ENCODE measurements at places on chromosomes 5 and 9.

DNA sequence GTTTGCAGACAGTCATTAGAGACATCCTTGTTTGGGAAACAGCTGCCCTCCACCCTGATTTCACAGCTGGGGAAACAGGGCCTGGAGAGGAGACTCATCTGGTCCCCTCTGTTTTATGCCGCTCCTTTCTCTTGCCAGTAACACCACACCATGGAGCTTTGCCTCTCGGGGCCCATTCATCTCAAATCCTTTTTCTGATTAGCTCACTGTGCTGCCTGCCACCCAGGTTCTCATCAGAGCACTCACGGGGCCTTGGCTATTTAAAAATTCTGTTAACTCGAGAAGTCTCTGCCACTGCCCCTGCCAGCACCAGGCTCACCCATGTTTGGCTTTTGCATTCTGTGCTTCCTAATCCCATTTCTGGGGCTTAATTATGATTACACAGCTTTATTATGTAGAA is 36.8 kb upstream of the C5orf58 start:
- DNase-seq, result no peak

DNA sequence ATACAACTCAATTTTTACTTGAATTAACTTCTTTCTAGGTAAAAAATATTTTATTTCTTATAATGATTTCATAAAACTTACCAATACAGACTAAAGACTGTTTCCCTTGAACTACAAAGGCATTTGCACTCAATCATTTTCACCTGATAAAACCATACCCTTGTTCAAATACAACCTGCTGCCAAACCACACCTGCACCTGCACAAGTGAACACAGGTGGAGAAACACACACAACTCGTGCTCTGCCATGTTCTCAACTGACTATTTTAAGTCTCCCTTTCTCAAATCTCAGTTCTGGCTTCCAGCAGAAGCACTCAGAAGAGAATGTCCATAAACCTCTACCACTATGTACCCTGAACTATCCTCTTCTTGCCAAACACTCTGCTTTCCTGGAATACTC is 1892.1 kb downstream of the MAT2B start:
- DNase-seq, result no peak

DNA sequence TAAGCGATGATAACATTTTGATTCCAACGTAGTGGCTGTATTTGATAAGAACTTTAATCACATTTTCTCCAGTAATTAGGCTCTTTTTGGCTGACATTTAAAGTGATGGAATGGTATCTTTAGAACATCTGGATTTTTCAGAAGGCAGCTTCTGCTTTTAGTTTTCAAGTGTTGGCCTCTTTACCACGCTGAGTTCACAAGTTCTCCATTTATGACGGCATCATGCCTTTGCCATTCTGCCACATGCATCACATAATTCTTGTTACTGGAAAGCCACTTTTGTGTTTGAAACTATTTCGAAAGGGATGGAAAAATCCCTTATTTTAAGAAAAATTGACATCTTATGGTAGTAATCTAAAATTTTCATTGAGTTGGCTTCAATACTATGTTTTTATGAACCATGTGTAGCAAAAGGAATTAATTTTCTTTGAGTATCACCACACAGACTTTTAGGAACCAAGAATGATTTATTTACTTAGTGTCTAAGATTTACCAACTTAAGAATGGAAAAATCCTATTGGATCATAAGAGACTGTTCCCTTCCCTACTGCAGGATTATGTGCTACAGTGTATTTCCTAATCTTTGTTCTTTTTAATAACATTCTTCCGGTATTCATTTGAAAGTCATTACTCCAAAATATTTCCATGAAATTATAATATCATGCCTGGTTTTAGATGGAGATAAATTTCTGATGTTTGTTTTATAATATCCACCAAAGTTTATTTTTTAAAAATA is 344.2 kb downstream of the ADGRV1 start:
- no peak for DNase-seq

- no peak for DNase-seq
Measured at GRCh38 chr9:109246533-109246932, 74.3 kb downstream of the EPB41L4B start.

GRCh38 chr5:14912206-14912605 is 40.6 kb upstream of the ANKH start:
- DNase-seq, result no peak

GRCh38 chr9:128838338-128838737 is 8.7 kb upstream of the SPOUT1 start:
- DNase-seq, result no peak

GRCh38 chr5:56607074-56607473 is 208.3 kb upstream of the MAP3K1 start:
- DNase-seq, result no peak

DNA sequence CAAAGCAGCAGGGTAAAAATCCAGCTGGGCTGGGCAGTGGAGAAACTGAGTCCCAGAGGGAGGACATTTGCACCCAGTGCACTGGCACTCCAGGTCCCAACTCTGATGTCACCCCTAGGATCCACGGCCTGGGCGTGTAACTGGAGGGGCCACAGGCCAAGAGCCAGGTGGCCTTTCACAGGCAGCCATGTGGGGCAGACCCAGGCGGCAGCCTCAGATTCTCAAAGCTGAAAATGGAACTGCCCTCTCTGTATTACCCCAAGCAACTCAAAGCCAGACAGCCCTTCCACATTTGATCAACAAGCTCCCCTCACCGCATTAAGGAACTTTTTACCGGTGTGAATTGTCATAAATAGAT is 46.7 kb downstream of the RASGEF1C start:
- DNase-seq, result no peak

DNA sequence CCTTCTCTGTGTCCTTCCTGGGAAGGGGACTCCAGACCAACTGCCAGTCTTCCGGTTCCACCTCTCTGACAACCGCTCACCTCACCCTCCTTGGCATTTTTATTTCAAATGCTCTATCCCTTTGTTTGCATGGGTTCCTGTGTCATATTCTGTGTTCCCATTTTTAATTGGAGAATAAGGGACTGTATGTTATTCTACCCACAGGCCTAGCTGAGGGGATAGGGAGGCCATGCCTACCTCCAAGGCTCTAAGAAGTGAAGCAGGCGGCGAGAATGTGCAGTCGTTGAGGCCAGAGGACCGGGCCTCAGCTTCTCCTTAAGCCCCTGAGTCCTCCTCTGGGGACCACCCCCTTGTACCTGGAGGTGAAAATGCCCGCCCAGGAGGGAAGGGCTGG is 936 bp upstream of the WDR5 start:
- no peak for DNase-seq

DNA sequence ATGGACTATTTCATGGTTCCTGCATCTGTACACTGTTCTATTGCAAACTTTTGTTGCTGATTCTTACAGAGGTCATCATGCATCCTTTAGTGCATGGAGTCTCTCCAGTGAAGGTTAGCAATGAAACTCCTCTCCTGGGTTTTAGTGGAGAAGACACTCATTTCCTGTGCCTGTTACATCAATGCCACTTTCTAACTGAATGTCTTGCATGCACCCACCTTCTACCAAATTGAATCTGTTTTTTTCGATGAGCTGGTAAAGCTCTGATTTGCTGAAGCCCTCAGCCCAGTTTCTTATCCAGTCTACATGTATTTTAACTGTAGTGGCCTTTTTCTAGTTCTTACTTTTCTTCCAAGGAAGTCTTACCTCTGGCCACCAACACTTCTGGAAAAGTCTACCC is 591.8 kb upstream of the ADAMTS16 start:
- DNase-seq, result no peak

- DNase-seq, result no peak
Measured at GRCh38 chr5:115490596-115490995, 54.0 kb downstream of the FEM1C start.

DNA sequence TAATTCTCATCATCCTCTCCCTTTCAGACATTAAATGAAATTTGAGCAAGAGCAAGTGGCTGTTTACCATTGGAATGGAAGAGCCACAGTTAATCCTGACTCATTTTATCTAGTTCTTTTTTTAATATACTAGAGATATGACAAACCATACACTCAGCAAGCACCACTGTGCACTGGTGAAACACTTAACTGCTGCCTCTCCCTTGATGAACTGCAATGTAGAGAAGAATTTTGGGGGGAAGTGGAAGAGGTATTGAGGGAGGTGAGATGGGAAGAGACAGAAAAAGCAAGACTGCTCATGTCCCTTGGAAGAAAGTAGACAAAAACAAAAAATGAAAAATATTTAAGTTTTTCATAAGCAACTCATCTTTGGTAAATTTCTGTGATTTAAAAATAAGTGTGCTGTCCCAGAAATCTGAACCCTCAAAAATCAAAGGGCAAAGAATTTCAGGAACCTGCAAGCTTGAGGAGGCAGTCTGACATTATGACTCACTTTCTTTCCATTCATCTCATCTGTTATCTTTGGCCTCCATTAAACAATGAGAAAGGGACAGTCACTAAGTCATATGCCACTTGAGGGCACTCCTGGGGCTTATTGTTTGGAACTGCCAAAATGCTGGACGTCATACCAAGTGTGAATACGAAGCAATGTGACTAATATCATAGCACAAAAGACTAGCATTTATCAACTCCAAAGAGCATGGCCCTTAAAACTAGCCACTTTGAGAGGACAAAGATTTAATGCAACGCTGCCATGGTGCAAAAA is 566.8 kb upstream of the DMAC1 start:
- no peak for DNase-seq

DNA sequence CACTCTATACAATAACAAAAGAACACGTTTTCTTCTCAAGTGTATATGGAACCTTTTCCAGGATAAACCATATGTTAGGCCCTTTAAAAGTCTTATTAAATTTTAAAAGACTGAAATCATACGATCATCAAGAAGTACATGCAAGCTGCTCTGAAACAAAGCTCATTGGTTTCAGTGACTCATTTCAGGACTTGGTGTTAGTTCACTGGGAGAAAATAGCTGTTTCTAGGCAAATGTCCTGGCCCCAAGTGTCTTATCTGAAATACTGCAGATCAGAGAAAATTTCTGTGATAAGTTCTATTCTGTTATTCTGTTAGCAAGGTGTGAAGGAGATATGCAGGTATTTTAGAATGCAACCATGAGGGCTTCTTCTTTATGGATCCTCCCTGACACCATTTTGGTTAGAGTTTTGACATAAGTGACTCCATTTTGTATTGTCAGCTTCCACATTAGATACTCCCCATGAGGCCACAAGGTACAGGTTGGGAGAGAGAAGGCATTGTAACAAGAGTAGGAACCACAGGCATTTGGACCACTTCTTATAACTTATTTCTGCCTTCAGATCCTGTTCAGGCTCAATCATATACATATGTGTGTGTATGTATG is 7.5 kb upstream of the CCDC180 start:
- DNase-seq, result no peak

GRCh38 chr9:132773764-132774339 is 103.6 kb downstream of the GTF3C4 start:
- DNase-seq, result no peak

DNA sequence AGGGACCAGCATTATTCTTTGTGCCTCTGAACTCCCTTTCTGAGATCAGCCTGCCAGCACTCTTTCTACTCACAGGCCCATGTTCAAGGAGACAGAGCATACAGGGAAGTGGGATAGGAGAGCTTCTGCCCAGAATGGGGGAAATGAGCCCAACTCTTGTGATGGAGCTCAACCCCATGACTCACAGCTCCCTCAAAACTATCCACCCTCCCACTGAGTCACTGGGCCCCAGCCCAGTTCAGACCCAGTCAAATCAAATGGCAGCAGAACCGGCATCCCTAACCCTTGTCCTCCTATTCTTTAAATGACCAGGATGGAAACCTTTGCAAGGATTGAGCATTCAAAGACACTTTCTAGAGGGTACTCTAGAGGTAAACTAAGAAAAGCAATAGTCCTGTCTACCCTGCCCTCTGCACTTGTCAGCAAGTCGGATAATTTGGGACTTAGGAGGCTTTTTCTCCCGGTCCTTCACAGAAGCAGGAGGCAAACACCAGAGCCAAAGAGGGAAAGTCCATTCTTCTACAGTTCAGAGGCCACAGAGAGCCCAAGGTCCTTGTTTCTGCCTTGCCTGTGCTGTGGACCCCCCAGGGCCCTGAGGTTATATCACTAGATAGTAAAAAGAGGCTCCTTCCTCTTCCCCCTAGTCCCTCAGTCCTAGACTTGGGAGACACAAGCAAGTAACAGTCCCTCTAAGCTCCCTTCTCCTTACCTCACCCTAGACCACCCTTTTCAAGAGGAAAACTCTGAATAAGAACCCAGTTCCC is 3.2 kb downstream of the ATOSB start:
- no peak for DNase-seq

- no peak for DNase-seq
Measured at GRCh38 chr5:32539981-32540845, 45.1 kb upstream of the SUB1 start.

GRCh38 chr5:142794537-142794936 is 24.4 kb downstream of the ARHGAP26 start:
- DNase-seq, result no peak

DNA sequence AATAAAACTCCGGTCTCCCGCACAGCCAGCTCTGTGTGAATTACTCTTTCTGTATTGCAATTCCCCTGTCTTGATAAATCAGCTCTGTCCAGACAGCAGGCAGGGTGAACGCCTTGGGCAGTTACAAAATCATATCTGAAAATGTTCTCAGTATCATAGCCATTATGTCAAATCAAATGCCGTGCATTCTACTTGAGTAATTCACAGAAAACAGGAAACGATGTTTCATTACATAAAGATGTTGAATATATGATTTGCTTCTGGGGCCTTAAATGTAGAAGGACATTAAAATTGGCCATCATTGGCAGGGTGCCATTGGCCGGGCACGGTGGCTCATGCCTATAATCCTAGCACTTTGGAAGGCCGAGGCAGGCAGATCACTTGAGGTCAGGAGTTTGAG is 8.5 kb downstream of the POLR3G start:
- DNase-seq, result no peak

DNA sequence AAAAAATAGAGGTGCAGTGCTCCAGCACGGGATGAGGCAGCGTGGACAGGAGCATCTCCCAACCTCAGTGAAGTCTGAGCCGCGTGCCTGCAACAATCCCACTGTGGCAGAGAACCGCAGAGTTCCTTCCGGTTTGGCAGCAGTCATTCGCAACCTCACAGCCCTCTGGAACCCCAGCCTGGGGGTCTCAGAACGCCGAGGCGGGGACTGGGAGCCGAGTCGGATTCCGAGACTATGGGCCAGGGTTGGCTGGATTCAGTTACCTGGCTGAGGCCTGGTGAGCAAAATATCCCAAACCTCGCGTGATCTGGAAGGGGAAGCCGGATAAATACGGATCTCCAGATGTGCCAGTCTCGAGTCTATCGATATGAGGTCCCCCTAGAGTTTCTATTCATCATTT is 27.0 kb downstream of the CDKN2A start:
- DNase-seq, result no peak

DNA sequence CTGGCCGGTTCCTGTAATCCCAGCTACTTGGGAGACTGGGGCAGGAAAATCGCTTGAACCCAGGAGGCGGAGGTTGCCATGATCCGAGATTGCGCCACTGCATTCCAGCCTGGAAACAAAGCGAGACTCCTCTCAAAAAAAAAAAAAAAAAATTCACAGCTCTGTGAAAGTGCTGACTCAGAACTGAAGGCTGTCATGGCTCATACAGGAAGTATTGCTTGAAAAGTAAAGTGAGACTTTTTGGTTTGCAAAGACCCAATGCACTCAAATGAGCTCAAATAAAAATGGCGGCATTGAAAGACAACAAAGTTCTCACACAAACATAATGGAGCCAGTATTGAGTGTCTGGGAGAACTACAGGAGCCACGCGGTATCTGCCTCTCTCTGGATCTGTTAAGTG is 202.1 kb downstream of the FBXL7 start:
- no peak for DNase-seq
